GM23338 (cell line): ENCODE measurements at places on chromosomes 1 and 21. TPM values are rescaled to one million over a fixed set of nuclear protein-coding genes. Genes with fewer than 3 reads are reported as not detected.

Gene FAM131C
- polyA plus RNA-seq = 0.71 and 0.87 TPM in 2 replicates

Gene F5
- 0.10 and 0.16 TPM in 2 replicates for polyA plus RNA-seq

Gene NPHS2
- not detected in 2 replicates for polyA plus RNA-seq

Gene DNM3
- polyA plus RNA-seq = 4.2 and 5.2 TPM in 2 replicates

Gene CASQ1
- 1.0 and 1.1 TPM in 2 replicates for polyA plus RNA-seq

Gene FMN2
- polyA plus RNA-seq = 1.4 and 1.5 TPM in 2 replicates

Gene TRPM2
- 0.50 and 0.53 TPM in 2 replicates for polyA plus RNA-seq

Gene CD52
- 7.3 and 9.6 TPM in 2 replicates for polyA plus RNA-seq

Gene GPR161
- polyA plus RNA-seq = 6.7 and 7.9 TPM in 2 replicates

Gene VASH2
- 129 and 136 TPM in 2 replicates for polyA plus RNA-seq

Gene PEAR1
- 0.10 and 0.47 TPM in 2 replicates for polyA plus RNA-seq

Gene C1QC
- polyA plus RNA-seq = not detected in 2 replicates

Gene PALMD
- polyA plus RNA-seq = not detected in 2 replicates

Gene CLIC6
- polyA plus RNA-seq = 0.92 and 1.1 TPM in 2 replicates

Gene PPFIA4
- polyA plus RNA-seq = 1.3 and 2.2 TPM in 2 replicates

Gene NBPF10
- polyA plus RNA-seq = 0.35 and 0.36 TPM in 2 replicates

Gene PLA2G2D
- polyA plus RNA-seq = not detected in 2 replicates

Gene ZFYVE9
- 5.4 and 6.2 TPM in 2 replicates for polyA plus RNA-seq

Gene TMEM167B
- 8.2 and 9.8 TPM in 2 replicates for polyA plus RNA-seq

Gene RIPK4
- 2.5 and 2.7 TPM in 2 replicates for polyA plus RNA-seq

Gene LIN9
- 11.8 and 12.4 TPM in 2 replicates for polyA plus RNA-seq

Gene KCNA3
- polyA plus RNA-seq = 0.32 TPM in 1 of 2 replicates, not detected in the other

Gene S100A3
- polyA plus RNA-seq = not detected in 2 replicates
